Stimulated activated CD4-positive, alpha-beta T cell treated with anti-CD3 and anti-CD28 coated beads, Interleukin-4, amount 100 ng/mL, for 1 hour (primary cell): ENCODE measurements at places on chromosomes 4 and X.

DNA sequence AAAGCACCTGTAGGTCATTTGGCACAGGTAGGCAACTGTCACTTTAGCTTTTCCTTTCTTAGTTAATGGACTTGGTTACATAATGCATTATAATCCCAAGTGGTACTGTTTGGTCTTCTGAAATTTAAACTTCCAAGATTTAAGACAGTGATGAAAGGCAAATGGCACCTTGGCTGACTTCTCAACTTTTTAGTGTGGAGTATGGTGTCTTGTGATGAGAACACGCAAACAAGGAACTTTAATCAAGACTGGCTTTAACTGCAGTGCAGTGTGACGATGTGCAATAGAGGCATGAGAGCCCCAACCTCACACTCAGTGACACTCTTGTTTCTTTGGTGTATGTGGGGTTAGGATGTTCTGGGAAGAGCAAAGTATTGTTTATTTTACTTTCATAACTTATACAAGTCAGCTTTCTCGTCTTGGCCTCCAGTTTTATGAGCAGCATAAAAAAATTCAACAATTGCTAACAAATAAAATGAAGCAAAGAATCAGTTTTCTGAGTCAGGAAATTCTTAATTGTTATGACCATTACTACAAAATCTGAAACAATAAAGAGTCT is 171.9 kb downstream of the MAD2L1 start:
- no peak for DNase-seq

DNA sequence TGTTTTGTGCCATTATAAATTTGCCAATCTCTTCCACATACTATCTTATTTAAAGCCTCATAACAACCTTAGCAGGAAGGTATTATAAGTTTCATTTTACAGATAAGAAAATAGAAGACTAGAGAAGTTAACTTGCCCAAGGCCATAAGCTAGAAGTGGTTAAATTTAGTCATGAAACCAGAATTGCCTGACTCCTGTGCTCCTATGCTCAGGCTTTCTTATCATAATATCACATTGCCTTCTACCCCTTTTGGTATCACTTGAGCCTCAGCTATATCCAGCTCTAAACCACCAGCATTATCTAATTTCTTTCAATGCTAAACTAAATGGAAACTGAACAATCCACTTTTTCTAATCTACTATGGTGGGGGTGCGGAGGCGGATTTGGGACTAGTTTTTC is 164.7 kb downstream of the GBA3 start:
- no peak for DNase-seq

GRCh38 chr4:2413821-2414610 is 4.4 kb downstream of the ZFYVE28 start:
- no peak for DNase-seq

GRCh38 chr4:11831739-11832138 is 403.0 kb upstream of the HS3ST1 start:
- no peak for DNase-seq

DNA sequence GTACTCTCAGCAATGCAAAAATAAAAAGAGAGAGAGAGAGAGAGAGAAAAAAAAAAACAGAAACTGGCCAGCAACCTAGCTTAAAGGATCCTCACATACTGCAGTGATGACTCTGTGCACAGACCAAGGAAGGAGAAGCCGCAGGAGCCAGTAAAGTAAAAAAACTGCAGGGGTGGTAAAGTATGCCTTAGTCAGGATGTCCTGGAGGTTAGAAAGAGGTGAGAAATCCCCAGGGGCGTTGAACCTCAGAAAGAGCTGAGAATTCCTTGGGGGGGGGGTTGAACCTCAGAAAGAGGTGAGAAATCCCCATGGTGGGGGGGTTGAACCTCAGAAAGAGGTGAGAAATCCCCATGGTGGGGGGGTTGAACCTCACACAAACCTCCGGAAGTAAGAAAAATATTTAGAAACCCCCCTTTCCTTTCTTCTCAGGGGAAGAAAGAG is 48.0 kb downstream of the MAGEA9 start:
- no peak for DNase-seq

DNA sequence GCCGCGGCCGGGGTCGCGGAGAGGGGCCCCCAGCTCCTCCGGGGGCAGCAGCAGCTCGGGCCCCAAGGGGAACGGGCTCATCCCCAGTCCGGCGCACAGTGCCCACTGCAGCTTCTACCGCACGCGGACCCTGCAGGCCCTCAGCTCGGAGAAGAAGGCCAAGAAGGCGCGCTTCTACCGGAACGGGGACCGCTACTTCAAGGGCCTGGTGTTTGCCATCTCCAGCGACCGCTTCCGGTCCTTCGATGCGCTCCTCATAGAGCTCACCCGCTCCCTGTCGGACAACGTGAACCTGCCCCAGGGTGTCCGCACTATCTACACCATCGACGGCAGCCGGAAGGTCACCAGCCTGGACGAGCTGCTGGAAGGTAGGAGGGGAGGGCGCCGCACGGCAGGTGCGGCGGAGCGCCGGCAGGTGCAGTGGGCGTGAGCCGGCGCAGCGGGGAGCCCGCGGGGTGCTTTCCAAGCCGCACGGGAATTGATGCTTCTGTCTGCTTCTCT is 886 bp downstream of the DCLK2 start:
- no peak for DNase-seq

DNA sequence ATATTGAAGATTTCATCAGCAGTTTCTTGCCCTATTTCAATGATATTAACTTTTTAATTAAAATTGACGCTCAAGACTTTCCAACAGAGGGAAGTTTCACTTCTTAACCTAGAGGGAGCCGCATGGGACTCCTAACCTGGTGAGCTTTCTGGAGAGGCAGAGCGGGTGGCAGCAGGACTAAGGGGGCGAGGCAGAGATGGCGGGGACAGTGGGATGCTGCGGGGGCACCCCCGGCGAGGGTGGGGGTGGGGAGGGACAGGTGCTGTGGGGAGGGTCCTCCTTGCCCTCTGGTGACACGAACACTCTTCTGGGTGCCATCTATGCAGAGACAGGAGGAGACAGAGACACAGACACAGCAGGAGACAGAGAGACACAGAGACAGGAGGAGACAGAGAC is 104.4 kb downstream of the ADRA2C start:
- no peak for DNase-seq

DNA sequence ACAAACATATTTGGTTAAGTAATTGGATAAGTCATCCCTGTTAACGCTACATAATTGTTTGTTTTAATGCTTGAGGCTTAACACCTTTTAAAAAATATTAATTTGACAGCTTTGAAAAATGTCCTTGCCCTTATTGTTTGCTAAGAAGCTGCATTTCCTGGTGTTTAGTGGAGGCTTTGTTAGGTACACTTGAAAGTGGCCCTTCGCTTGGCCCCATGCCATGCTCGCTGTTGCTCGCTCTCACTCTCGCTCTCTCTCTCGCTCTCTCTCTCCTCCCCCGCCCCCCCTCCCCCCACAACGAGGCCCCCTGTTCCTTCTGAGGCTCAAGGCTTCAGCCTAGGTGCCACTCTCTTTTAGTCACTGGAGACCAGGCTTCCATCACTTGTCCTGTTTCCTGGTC is 139.6 kb downstream of the DCLK2 start:
- DNase-seq: no peak
